ENCODE measurements at places on chromosomes 2 and 18. TPM values are rescaled to one million over a fixed set of nuclear protein-coding genes. Genes with fewer than 3 reads are reported as not detected.

The TUBA3E gene
- 0.09 TPM for total RNA-seq

The EFR3B gene
- 1.4 TPM for total RNA-seq

The SMAD2 gene
- total RNA-seq = 171 TPM

The CHRNA1 gene
- total RNA-seq = 1.5 TPM

The IWS1 gene
- 53.1 TPM for total RNA-seq

The MYO3B gene
- 0.32 TPM for total RNA-seq

The C2orf72 gene
- total RNA-seq = 1.1 TPM

The IL36B gene
- total RNA-seq = not detected

The C2orf80 gene
- not detected for total RNA-seq

The CFC1 gene
- total RNA-seq = not detected

The ZSWIM2 gene
- total RNA-seq = not detected

The SERPINB12 gene
- not detected for total RNA-seq

The IL1A gene
- 86.3 TPM for total RNA-seq

The ATOH8 gene
- total RNA-seq = 4.7 TPM

The TCF7L1 gene
- 1.3 TPM for total RNA-seq
